ENCODE measurements at places on chromosomes 16 and 17. TPM values are rescaled to one million over a fixed set of nuclear protein-coding genes. Genes with fewer than 3 reads are reported as not detected.

GRCh38 chr16:10490141-10490540 lies 90.3 kb downstream of the EMP2 start:
- DNase-seq: no peak
- H3K27me3 ChIP-seq: no peaks in the 10 kb centered on the region
- H3K4me3 ChIP-seq: no peak overlapping the region
- H3K4me1 ChIP-seq: no peaks in the 10 kb centered on the region
- H3K36me3 ChIP-seq: peaks cover 7% of the 10 kb centered on the region

GRCh38 chr17:39640591-39641031 lies 3.7 kb downstream of the STARD3 start:
- no peak overlapping the region for H3K27ac ChIP-seq
- DNase-seq: no peak
- no peak overlapping the region for H3K4me3 ChIP-seq
- no peaks in the 10 kb centered on the region for H3K27me3 ChIP-seq
- peaks cover 64% of the 10 kb centered on the region for H3K4me1 ChIP-seq
- peaks cover 7% of the 10 kb centered on the region for H3K36me3 ChIP-seq

- H3K4me1 ChIP-seq: peaks cover 45% of the 10 kb centered on the region
- peaks cover 15% of the 10 kb centered on the region for H3K36me3 ChIP-seq
- H3K27me3 ChIP-seq: no peaks in the 10 kb centered on the region
- H3K4me3 ChIP-seq: peak within 1 kb of the TSS; percentile 99
- H3K27ac ChIP-seq: peak within 1 kb of the TSS; percentile 98
Measured at GRCh38 chr17:60525685-60526514, at the start of gene APPBP2. TSS of gene APPBP2 (minus strand) at chr17:60526242. CDS start at chr17:60525931, 311 bp downstream.

The MMP25 gene
- total RNA-seq: 19.8 TPM

- peaks cover 36% of the 10 kb centered on the region for H3K4me1 ChIP-seq
- no peaks in the 10 kb centered on the region for H3K27me3 ChIP-seq
- H3K36me3 ChIP-seq: peaks cover 6% of the 10 kb centered on the region
- no peak for DNase-seq
- no peak overlapping the region for H3K4me3 ChIP-seq
Measured at GRCh38 chr17:78022425-78022824, 63.9 kb downstream of the TNRC6C start.

- DNase-seq: no peak
- no peak overlapping the region for H3K4me3 ChIP-seq
- no peak overlapping the region for H3K27ac ChIP-seq
- no peaks in the 10 kb centered on the region for H3K4me1 ChIP-seq
- H3K27me3 ChIP-seq: peaks cover 2% of the 10 kb centered on the region
- H3K36me3 ChIP-seq: no peaks in the 10 kb centered on the region
Measured at GRCh38 chr16:72277749-72278148, 105.8 kb upstream of the PMFBP1 start.

DNA sequence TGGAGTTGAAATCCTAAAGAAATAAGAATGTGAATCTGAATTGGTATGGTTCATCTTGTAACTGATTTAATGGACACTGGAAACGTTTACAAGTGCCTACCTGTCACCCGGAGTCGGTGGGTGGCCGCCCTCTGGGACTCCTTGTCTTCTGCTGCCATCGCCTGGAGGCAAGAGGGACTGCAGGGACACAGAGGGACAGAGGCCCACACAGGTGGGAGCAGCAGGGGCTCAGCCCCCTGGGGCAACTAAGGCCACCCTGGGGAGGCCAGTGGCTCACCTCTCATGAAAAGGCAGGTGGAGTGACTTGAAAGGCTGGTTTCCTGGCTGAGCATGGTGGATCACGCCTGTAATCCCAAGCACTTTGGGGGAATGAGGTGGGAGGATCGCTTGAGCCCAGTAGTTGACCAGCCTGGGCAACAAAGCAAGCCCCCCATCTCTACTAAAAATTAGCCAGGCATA lies 23.2 kb downstream of the TMEM92 start:
- peaks cover 4% of the 10 kb centered on the region for H3K27me3 ChIP-seq
- H3K4me3 ChIP-seq: no peak overlapping the region
- H3K4me1 ChIP-seq: peaks cover 6% of the 10 kb centered on the region

GRCh38 chr16:57616241-57616640 lies 12.2 kb upstream of the ADGRG1 start:
- DNase-seq: no peak
- H3K36me3 ChIP-seq: no peaks in the 10 kb centered on the region
- H3K27ac ChIP-seq: no peak overlapping the region
- no peaks in the 10 kb centered on the region for H3K27me3 ChIP-seq

DNA sequence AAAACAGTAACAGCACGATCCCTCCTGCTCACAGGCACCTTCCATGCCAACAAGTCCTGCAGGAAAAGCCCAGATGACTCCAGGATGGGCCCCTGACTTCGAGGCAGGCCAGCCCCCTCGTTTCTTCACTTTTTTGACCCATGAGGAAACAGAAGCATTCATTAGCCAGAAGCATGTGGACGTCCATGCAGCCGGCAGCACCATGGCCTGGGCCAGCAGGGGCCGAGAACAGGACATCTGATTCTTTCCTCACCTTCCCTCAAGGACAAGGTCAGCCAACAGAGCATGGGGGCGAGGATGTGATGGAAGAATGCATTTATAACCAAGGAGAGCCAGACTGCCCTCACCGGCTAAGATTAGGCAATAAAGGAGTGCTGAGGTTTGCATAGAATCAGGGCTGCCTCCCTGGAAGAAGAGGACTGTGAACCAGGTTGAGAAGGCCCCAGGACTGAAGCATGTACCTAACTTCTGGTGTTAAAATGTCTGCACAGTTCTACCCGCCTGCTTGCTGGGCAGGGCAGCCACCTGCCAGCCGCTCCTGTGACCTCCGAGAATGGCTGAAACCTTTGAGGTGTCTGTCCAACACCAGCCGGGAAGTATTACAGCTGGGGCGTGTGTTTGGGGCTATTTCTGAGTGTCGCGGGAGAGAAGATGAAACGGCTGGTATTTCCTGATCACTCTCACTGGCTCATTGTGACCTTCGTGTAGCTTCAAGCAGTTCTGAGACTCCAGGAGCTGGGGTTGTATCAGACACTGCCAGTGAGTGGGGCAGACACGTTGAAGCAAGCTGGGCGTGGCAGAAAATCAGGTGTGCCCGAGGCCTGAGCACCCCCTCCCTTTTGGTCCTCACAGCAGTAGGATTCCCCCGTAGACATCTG lies 94.0 kb upstream of the TNRC6C start:
- H3K36me3 ChIP-seq: no peaks in the 10 kb centered on the region
- H3K4me1 ChIP-seq: peaks cover 17% of the 10 kb centered on the region
- no peak overlapping the region for H3K27ac ChIP-seq
- H3K27me3 ChIP-seq: peaks cover 8% of the 10 kb centered on the region
- H3K4me3 ChIP-seq: no peak overlapping the region

- no peak for DNase-seq
- peaks cover 3% of the 10 kb centered on the region for H3K27me3 ChIP-seq
- H3K4me3 ChIP-seq: no peak overlapping the region
- no peaks in the 10 kb centered on the region for H3K4me1 ChIP-seq
- H3K36me3 ChIP-seq: no peaks in the 10 kb centered on the region
Measured at GRCh38 chr16:77652399-77652798, 69.9 kb upstream of the NUDT7 start.

DNA sequence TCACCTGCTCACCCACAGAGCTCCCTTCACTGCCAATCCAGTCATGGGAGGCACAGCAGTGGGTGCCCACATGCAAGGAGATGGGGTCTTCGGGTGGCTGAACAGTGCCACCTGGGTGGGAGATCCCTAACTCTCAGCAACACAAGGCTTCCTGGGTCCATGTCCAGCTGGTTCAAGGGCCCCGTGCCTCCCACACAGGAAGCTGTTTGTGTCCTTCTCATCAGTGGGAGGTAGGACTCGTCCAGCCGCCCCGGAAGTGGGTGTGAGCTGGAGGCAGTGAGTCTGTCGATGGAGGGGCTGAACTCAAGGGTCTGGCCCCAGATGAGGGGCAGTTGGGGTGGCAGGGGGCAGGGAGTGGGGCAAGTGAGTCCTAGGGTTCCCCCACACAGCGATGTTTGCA lies 1.6 kb downstream of the FBXL16 start:
- peaks cover 50% of the 10 kb centered on the region for H3K27me3 ChIP-seq
- DNase-seq: no peak
- H3K27ac ChIP-seq: no peak overlapping the region
- peaks cover 9% of the 10 kb centered on the region for H3K4me1 ChIP-seq
- H3K36me3 ChIP-seq: no peaks in the 10 kb centered on the region

- no peaks in the 10 kb centered on the region for H3K36me3 ChIP-seq
- peaks cover 8% of the 10 kb centered on the region for H3K27me3 ChIP-seq
- H3K4me1 ChIP-seq: peaks cover 3% of the 10 kb centered on the region
- no peak overlapping the region for H3K4me3 ChIP-seq
Measured at GRCh38 chr17:4492721-4493561, 5.7 kb upstream of the SPNS2 start.

- DNase-seq: peak; percentile 89
- H3K27me3 ChIP-seq: no peaks in the 10 kb centered on the region
- H3K27ac ChIP-seq: peak overlapping the region; percentile 86
- H3K4me1 ChIP-seq: peaks cover 39% of the 10 kb centered on the region
- peaks cover 3% of the 10 kb centered on the region for H3K36me3 ChIP-seq
Measured at GRCh38 chr16:3106205-3106928, 6.0 kb upstream of the ZNF205 start.

- peak; percentile 14 for DNase-seq
- peaks cover 57% of the 10 kb centered on the region for H3K4me1 ChIP-seq
- peak overlapping the region; percentile 99 for H3K27ac ChIP-seq
- peak overlapping the region; percentile 91 for H3K4me3 ChIP-seq
- H3K36me3 ChIP-seq: peaks cover 50% of the 10 kb centered on the region
Measured at GRCh38 chr16:75621170-75621477, 2.0 kb downstream of the ADAT1 start.

GRCh38 chr17:8964801-8965393 lies 610 bp downstream of the PIK3R5 start:
- H3K4me1 ChIP-seq: peaks cover 64% of the 10 kb centered on the region

The GRAP gene
- 35.4 TPM for total RNA-seq

The KRTAP4-6 gene
- total RNA-seq: not detected

- no peaks in the 10 kb centered on the region for H3K36me3 ChIP-seq
- H3K27ac ChIP-seq: no peak overlapping the region
- H3K27me3 ChIP-seq: peaks cover 10% of the 10 kb centered on the region
- DNase-seq: no peak
- H3K4me3 ChIP-seq: no peak overlapping the region
Measured at GRCh38 chr17:45924332-45924820, 30.0 kb downstream of the MAPT start.

The CAMTA2 gene
- total RNA-seq: 62.7 TPM

- H3K36me3 ChIP-seq: no peaks in the 10 kb centered on the region
- H3K27ac ChIP-seq: no peak overlapping the region
- peaks cover 9% of the 10 kb centered on the region for H3K4me1 ChIP-seq
- no peaks in the 10 kb centered on the region for H3K27me3 ChIP-seq
Measured at GRCh38 chr17:38361694-38362465, 10.2 kb downstream of the SOCS7 start.

- H3K27ac ChIP-seq: no peak overlapping the region
- H3K36me3 ChIP-seq: no peaks in the 10 kb centered on the region
- H3K4me3 ChIP-seq: peak overlapping the region; percentile 71
Measured at GRCh38 chr17:74852237-74853047, 7.2 kb downstream of the GRIN2C start.

The C1QTNF8 gene
- total RNA-seq: not detected

GRCh38 chr16:51175081-51175480 lies 24.0 kb upstream of the SALL1 start:
- no peak for DNase-seq
- H3K36me3 ChIP-seq: no peaks in the 10 kb centered on the region
- H3K27ac ChIP-seq: no peak overlapping the region
- no peaks in the 10 kb centered on the region for H3K4me1 ChIP-seq

The SLC38A8 gene
- not detected for total RNA-seq

GRCh38 chr17:7838090-7839075 lies 4.4 kb downstream of the KDM6B start:
- peak overlapping the region; percentile 83 for H3K4me3 ChIP-seq
- peaks cover 68% of the 10 kb centered on the region for H3K4me1 ChIP-seq
- no peaks in the 10 kb centered on the region for H3K27me3 ChIP-seq
- H3K36me3 ChIP-seq: peaks cover 4% of the 10 kb centered on the region

The KIF19 gene
- 0.69 TPM for total RNA-seq

DNA sequence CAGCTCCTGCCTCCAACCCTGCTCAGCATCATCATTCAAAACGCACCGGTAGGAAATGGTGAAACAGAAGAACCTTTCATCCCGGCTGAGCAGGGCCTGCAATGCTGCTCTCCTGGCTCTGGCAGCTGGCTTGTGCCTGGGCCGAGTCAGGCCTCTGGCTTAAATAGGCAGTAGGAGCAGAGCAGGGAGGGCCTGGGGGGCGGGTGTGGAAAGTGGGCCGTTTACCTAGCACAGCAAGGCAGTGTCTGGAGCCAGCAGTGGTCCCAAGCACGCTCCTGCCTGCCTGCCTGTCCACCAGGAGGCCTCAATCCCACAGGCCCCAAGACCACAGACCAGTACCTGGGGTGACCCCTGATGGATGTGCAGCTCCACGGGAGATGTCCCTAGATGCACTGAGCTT lies 59.3 kb downstream of the SMPD3 start:
- peaks cover 4% of the 10 kb centered on the region for H3K4me1 ChIP-seq
- H3K4me3 ChIP-seq: no peak overlapping the region
- no peak for DNase-seq
- H3K27me3 ChIP-seq: peaks cover 18% of the 10 kb centered on the region
- H3K36me3 ChIP-seq: no peaks in the 10 kb centered on the region

The RAC3 gene
- total RNA-seq: 12.2 TPM

GRCh38 chr16:13289515-13289914 lies 388.1 kb downstream of the SHISA9 start:
- H3K27ac ChIP-seq: no peak overlapping the region
- H3K27me3 ChIP-seq: no peaks in the 10 kb centered on the region
- no peaks in the 10 kb centered on the region for H3K36me3 ChIP-seq
- no peak for DNase-seq

DNA sequence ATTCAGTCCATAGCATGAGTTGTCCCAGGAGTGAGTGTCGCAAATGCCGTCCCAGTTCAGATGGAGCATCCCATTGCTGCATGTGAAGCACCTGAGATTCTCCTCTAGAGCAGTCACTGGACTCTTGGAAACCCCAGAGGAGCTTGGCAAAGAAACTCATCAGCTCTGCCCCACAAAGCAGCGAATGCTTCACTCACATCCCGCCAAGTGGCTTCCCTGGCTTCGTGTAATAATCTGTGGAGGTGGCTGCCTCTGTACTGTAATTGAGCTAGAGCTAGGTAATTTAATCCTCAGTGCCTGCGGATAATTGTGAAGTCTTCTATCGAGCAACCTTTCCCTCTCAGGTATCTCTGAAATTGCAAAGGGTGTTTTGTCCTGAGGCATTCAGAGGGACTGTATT lies 107.1 kb downstream of the SNX29 start:
- H3K4me1 ChIP-seq: peaks cover 55% of the 10 kb centered on the region
- H3K27ac ChIP-seq: peak overlapping the region; percentile 79
- no peak for DNase-seq
- no peaks in the 10 kb centered on the region for H3K27me3 ChIP-seq
- no peak overlapping the region for H3K4me3 ChIP-seq

Data from activated CD4-positive, alpha-beta T cell treated with anti-CD3 and anti-CD28 coated beads, Interleukin-2, amount 10 ng/mL, durations not matched to agents 7 days and 5 days (primary cell).